Cardiac muscle cell (in vitro differentiated cells and primary cell): ENCODE measurements at places on chromosomes 4 and X. TPM values are rescaled to one million over a fixed set of nuclear protein-coding genes. Genes with fewer than 3 reads are reported as not detected.

Gene UCP1
- total RNA-seq, result 0.21 TPM in 1 of 2 replicates, not detected in the other

Gene PCDH10
- total RNA-seq, result 1.1 and 3.0 TPM in 2 replicates

Gene SRPX2
- total RNA-seq, result 0.03 and 0.04 TPM in 2 replicates

Gene GLRA2
- total RNA-seq, result 0.15 and 1.3 TPM in 2 replicates

Gene KDM5C
- total RNA-seq, result 185 and 187 TPM in 2 replicates

Gene KIT
- total RNA-seq, result 1.4 and 10.5 TPM in 2 replicates

Gene CCDC110
- total RNA-seq, result 0.42 and 3.1 TPM in 2 replicates

Gene MAGEC1
- not detected in 2 replicates for total RNA-seq

Gene ZNF157
- 0.12 and 0.49 TPM in 2 replicates for total RNA-seq

Gene S100P
- not detected in 2 replicates for total RNA-seq

DNA sequence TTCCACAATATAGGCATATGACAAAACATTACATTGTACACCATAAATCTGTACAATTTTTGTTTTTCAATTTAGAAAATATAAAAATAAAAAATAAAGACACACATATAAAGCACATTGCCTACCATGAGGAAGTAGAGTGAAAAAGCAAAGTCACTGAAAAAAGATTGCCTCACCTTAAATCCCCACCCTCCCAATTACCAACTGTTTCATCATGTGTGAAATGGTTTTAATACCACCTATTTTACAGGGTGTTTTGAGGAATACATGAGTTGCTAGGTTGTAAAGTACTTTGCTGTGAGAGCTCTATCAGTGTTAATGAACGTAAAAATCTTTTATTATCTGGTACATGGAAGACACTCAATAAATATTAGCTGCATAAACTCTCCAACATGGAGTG, 373.6 kb upstream of the NDST3 start:
- no peak overlapping the region for H3K4me3 ChIP-seq
- DNase-seq, result no peak

GRCh38 chr4:13866881-13867280, 239.4 kb upstream of the BOD1L1 start:
- H3K27me3 ChIP-seq, result no peaks in the 10 kb centered on the region
- DNase-seq, result no peak

- H3K27me3 ChIP-seq, result no peaks in the 10 kb centered on the region
- H3K36me3 ChIP-seq, result no peaks in the 10 kb centered on the region
- no peak overlapping the region for H3K27ac ChIP-seq
- DNase-seq, result no peak
- no peak overlapping the region for H3K4me3 ChIP-seq
These were observed 608.6 kb upstream of the AADAT start for GRCh38 chr4:170698334-170698733.

DNA sequence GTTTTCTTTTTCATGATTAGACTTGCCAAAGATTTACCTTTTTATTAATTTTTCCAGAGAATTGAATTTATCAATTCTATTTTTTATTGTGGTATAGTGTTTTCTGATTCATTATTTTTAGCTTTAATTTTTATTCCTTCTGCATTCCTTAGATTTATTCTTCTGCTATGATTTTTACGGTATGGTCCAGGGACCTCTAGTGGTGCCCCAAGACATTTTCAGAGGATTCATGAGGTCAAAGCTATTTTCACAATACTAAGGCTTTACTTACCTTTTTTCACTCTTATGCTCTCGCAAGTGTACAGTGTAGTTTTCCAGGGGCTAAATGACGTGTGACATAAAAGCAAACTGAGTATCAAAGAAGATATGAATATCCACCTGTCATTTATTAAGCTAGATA, 8.0 kb downstream of the RADX start:
- DNase-seq, result peak; percentile 11
- H3K4me3 ChIP-seq, result no peak overlapping the region
- H3K36me3 ChIP-seq, result no peaks in the 10 kb centered on the region
- peaks cover 4% of the 10 kb centered on the region for H3K27me3 ChIP-seq
- H3K4me1 ChIP-seq, result no peaks in the 10 kb centered on the region
- H3K27ac ChIP-seq, result no peak overlapping the region

GRCh38 chr4:169621731-169622492, 1.5 kb downstream of the CLCN3 start:
- H3K27ac ChIP-seq, result no peak overlapping the region
- H3K36me3 ChIP-seq, result no peaks in the 10 kb centered on the region
- no peaks in the 10 kb centered on the region for H3K27me3 ChIP-seq
- H3K4me1 ChIP-seq, result peaks cover 9% of the 10 kb centered on the region
- DNase-seq, result peak; percentile 62

GRCh38 chr4:147971116-147971515, 239.2 kb downstream of the ARHGAP10 start:
- no peak overlapping the region for H3K27ac ChIP-seq
- no peaks in the 10 kb centered on the region for H3K4me1 ChIP-seq
- no peak overlapping the region for H3K4me3 ChIP-seq
- H3K36me3 ChIP-seq, result no peaks in the 10 kb centered on the region
- H3K27me3 ChIP-seq, result no peaks in the 10 kb centered on the region

- H3K4me1 ChIP-seq, result no peaks in the 10 kb centered on the region
- H3K27me3 ChIP-seq, result no peaks in the 10 kb centered on the region
- no peak overlapping the region for H3K27ac ChIP-seq
- no peak overlapping the region for H3K4me3 ChIP-seq
These were observed 55.8 kb downstream of the FGF16 start for GRCh38 chrX:77502951-77503525.

- H3K4me1 ChIP-seq, result no peaks in the 10 kb centered on the region
- no peak overlapping the region for H3K4me3 ChIP-seq
- H3K36me3 ChIP-seq, result no peaks in the 10 kb centered on the region
- H3K27me3 ChIP-seq, result no peaks in the 10 kb centered on the region
These were observed 51.3 kb upstream of the NFKB1 start for GRCh38 chr4:102449751-102450352.

DNA sequence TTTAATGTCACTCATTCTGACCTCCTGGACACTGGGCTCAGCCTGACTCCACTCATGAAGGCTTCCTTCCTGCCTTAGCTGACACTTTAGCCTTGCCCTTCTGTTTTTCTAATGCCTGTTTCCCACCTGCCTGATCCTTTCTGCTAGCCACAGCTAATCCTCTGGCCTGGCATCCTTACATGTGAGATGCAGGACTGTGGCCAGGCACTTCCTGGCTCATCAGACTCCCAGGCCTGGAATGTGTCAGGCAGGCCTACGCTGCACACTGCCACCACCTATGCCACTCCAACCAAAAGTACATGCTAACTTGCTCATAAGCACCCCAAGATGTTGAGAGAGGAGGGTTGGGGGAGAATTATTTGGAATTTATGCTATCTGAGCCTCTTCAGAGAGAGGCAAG, 138.8 kb upstream of the NALF2 start:
- H3K27me3 ChIP-seq, result no peaks in the 10 kb centered on the region
- DNase-seq, result no peak
- no peak overlapping the region for H3K4me3 ChIP-seq
- no peaks in the 10 kb centered on the region for H3K36me3 ChIP-seq
- H3K27ac ChIP-seq, result no peak overlapping the region

GRCh38 chr4:150769845-150770244, 187.9 kb downstream of the MAB21L2 start:
- no peak overlapping the region for H3K4me3 ChIP-seq
- peaks cover 9% of the 10 kb centered on the region for H3K4me1 ChIP-seq
- no peak for DNase-seq
- H3K27ac ChIP-seq, result no peak overlapping the region

- H3K4me1 ChIP-seq, result peaks cover 11% of the 10 kb centered on the region
- no peak for DNase-seq
- no peaks in the 10 kb centered on the region for H3K27me3 ChIP-seq
- H3K4me3 ChIP-seq, result no peak overlapping the region
- no peaks in the 10 kb centered on the region for H3K36me3 ChIP-seq
These were observed 160.2 kb downstream of the RAB28 start for GRCh38 chr4:13323921-13324320.

DNA sequence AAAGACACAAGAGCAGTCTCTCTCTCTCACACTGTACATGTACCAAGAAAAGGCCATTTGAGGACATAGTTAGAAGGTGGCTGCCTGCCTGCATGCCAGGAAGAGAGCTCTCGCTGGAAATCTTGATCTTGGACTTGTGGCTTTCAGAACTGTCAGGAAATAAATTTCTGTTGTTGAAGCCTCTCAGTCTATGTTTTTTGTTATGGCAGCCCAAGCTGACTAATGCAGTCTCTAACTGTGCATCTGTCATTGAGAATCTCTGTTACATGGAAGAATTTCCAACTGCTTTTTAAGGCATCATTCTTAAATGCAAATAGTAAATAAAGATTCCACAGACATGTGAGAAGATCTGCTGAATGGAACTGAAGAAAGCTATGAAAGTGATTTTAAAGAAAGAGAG, 198.3 kb downstream of the PCDH10 start:
- H3K27ac ChIP-seq, result no peak overlapping the region
- H3K4me3 ChIP-seq, result no peak overlapping the region
- no peaks in the 10 kb centered on the region for H3K4me1 ChIP-seq
- no peaks in the 10 kb centered on the region for H3K36me3 ChIP-seq
- H3K27me3 ChIP-seq, result no peaks in the 10 kb centered on the region

DNA sequence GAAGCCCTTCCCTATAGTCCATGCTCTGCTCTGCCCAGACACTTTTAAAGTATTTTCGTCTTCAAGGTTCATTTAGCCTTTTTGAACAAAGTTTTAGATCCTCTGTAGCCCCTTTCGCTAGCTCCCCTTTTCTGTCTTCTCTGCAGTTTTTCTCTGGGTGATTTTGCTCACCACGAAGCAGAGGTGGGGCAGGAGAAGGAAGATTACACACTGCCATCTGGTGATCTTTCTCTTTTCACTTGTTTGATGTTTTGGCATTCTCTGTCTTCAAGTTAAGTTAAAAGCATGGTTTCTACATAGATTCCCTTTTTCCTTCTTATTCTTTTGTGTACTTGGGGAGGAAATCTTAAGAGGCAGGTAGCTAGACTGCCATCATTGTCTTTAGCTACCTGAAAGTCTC, 43.9 kb downstream of the CC2D2A start:
- DNase-seq, result no peak
- H3K4me1 ChIP-seq, result no peaks in the 10 kb centered on the region
- H3K36me3 ChIP-seq, result peaks cover 6% of the 10 kb centered on the region
- no peak overlapping the region for H3K4me3 ChIP-seq
- H3K27ac ChIP-seq, result no peak overlapping the region
- H3K27me3 ChIP-seq, result no peaks in the 10 kb centered on the region

GRCh38 chr4:147833254-147833653, 101.4 kb downstream of the ARHGAP10 start:
- H3K4me1 ChIP-seq, result peaks cover 4% of the 10 kb centered on the region
- H3K4me3 ChIP-seq, result no peak overlapping the region
- no peak overlapping the region for H3K27ac ChIP-seq
- H3K36me3 ChIP-seq, result no peaks in the 10 kb centered on the region
- H3K27me3 ChIP-seq, result no peaks in the 10 kb centered on the region

DNA sequence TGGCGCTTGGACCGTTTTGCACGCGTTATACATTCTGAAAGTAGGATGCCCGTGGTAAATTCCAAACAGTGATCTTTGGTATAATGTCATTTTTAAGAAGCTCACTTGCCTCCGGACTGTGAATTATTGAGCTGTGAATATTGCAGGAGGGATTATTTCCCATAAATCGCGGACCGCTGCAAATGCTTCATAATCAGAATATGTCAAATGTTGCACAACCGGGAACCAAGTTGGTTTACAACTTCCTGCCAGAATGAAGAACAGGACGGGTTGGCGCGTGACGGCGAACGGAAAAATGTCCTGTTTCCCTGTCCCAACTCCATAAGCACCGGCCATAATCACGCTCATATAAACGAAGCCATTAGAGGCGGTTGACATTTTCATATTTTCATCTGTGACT, 67.6 kb downstream of the SHOX start:
- no peak overlapping the region for H3K27ac ChIP-seq
- no peaks in the 10 kb centered on the region for H3K36me3 ChIP-seq
- H3K4me1 ChIP-seq, result no peaks in the 10 kb centered on the region
- no peak for DNase-seq

- H3K4me3 ChIP-seq, result no peak overlapping the region
- DNase-seq, result no peak
- H3K27ac ChIP-seq, result no peak overlapping the region
- no peaks in the 10 kb centered on the region for H3K4me1 ChIP-seq
- peaks cover 4% of the 10 kb centered on the region for H3K36me3 ChIP-seq
- no peaks in the 10 kb centered on the region for H3K27me3 ChIP-seq
These were observed 48.7 kb upstream of the ARHGEF6 start for GRCh38 chrX:136829413-136829812.

GRCh38 chr4:37584493-37585060, 101.6 kb downstream of the RELL1 start:
- no peak overlapping the region for H3K27ac ChIP-seq
- no peak for DNase-seq
- H3K4me3 ChIP-seq, result no peak overlapping the region
- no peaks in the 10 kb centered on the region for H3K36me3 ChIP-seq

DNA sequence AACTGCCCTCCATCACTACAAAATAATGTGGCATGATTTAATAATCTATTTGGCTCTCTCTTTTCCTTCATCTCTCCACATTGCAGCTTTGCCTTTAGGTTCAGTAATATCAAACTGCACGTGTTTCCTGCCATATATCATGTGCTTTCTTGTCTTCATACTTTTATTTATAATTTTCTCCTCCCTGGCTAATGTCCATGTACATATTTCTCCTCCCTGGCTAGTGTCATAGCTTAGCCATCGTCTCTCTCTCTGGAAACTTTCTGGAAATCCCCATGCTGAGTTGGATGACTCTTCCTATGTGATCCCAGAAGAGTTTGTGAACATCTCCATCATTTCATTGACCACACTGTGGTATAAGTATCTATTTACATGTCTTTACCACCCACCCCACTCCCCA, 21.3 kb upstream of the PDGFC start:
- H3K4me3 ChIP-seq, result no peak overlapping the region
- no peak overlapping the region for H3K27ac ChIP-seq
- no peak for DNase-seq
- no peaks in the 10 kb centered on the region for H3K36me3 ChIP-seq

- H3K36me3 ChIP-seq, result no peaks in the 10 kb centered on the region
- peaks cover 26% of the 10 kb centered on the region for H3K4me1 ChIP-seq
- H3K27me3 ChIP-seq, result no peaks in the 10 kb centered on the region
- peak within 1 kb of the TSS; percentile 95 for H3K27ac ChIP-seq
- peak; percentile 97 for DNase-seq
- peak within 1 kb of the TSS; percentile 94 for H3K4me3 ChIP-seq
These were observed at the start of gene KLF3 for GRCh38 chr4:38663801-38664705. Gene KLF3 (plus strand): TSS chr4:38664199. CDS start chr4:38680626, 16,427 bp downstream.

GRCh38 chrX:64977051-64977450, 801 bp upstream of the ZC4H2 start:
- no peaks in the 10 kb centered on the region for H3K36me3 ChIP-seq
- H3K4me3 ChIP-seq, result peak overlapping the region; percentile 57
- H3K27ac ChIP-seq, result no peak overlapping the region

DNA sequence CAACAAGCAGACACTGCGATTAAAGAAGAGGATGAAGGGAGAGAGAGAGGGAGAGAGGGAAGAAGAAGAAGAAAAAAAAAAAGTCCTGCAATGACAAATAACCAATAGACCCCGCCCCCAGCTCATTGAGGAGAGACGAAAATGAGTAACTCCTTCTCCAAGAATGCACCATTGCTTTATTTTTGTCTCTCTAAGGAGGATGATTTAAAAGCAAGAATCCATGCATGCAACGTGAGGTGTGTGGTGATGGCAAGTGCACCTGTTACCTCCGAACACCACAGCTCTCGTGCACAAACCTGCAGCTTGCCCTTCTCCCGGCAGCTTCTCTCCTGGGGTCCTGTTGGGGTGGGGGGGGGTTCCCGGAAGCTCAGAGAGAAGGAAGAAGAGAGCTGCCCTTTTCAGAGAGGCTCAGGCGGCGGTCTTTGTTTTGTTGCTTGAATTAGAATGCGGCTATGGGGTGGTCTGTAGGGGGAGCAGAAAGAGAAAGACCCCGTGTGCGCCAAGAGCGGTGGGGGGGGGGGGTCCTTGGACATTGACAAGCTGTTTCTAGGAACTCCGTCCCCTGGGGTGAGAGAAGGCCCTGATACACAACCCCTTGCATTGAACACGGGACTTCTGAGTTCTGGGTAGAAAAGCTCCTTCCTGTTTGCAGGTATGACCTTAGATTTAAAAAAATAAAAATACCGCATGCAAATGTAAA, 100.7 kb downstream of the CRLF2 start:
- H3K4me3 ChIP-seq, result no peak overlapping the region
- peaks cover 4% of the 10 kb centered on the region for H3K4me1 ChIP-seq
- H3K27ac ChIP-seq, result no peak overlapping the region
- peaks cover 29% of the 10 kb centered on the region for H3K27me3 ChIP-seq
